CD4-positive, alpha-beta T cell treated with Interleukin-6 at 100 ng/mL for 8 hours (primary cell): ENCODE measurements at places on chromosomes 6 and 20.
A peak's percentile ranks its signal among the peaks of the same experiment; 100 is the strongest.

GRCh38 chr6:136511397-136511796, 38.8 kb downstream of the MAP7 start:
- no peak for DNase-seq

DNA sequence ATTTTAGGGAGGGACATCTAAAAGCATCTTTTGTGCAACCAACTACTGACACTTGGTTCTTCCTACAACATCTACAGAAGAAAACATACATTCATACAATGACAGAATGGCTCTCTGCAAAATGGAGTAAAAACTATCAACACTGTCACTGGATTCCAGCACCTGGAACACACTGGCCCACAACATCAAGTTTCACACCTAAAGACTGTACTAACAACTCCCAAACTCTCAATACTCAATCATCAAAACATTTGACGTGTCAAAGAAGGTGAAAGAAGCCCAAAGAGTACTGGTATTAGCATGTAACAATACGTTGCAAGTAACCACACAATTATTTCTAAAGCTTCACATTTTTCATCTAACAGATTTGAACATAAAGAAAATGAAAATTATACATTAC, 2.1 kb downstream of the CPNE1 start:
- no peak for DNase-seq

DNA sequence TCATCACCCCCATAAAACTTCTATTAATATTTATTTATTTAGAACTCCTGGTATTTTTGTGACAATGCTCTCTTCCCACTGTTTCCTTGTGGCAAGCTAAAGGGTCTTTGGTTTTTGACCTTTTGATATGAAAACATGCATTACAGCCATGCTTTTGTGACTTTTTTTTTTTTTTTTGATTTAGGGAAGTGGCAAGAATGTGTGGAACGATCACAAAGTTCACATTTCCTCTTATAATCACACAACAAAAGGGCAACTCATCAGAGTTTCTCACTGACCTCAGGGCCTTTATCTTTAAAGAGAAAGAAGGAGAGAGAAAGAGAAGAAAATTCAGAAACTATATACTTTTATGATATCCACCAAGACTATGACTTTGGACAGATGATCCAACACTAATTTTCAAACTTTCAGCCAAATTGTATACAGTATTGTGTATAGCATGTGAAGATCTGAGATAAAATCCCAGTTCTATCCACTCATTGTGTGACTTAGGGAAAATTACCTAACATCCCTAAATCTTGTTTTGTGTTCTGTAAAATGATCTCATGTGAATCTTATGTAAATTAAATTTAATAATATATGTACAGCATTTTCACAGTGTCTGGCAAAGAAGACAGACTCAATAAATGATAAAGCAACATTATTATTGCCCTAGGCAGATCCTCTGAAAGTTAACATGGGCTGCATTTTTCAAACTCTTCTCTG, 106.8 kb upstream of the MARCKS start:
- DNase-seq: no peak

DNA sequence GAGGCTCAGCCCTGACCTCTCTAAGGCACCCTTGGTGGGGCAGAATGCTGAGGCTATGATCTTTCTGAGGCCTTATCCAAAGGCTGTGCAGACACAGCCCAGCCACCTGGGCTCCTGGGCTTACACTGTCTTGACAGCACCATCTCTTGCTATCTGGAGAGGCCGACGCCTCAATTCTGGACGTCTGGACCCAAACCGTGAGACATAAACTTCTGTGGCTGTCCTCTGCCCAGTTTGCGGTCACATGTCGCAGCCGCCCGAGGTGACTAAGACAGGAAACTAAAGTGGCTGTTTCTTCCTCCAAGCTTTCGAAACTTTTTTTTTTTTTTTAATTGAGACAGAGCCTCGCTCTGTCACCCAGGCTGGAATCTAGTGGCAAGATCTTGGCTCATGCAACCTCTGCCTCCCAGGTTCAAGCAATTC, 49.3 kb downstream of the PRR18 start:
- peak; percentile 53 for DNase-seq

- no peak for DNase-seq
Observed at GRCh38 chr6:101422251-101422650, 28.7 kb downstream of the GRIK2 start.

- no peak for DNase-seq
Observed at GRCh38 chr20:32444474-32445220, 86.5 kb downstream of the ASXL1 start.

DNA sequence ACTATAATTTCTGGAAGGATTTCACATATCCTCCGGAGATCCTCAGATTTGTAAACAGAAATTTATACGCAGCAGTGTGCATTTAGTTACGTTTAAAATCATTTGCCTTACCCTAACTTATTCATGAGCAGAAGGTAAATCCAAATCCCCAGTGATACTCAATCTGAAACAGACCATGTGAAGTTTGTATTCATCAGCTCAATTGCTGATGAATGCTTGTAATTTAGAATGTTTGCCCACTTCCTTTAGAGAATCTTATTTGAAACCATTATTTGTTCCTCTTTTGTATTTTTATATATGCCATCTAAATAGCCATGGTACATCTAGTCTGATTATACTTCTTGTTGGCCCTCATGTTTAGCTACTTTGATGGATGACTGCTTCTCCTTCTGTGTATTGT, 15.4 kb downstream of the TAAR1 start:
- no peak for DNase-seq

DNA sequence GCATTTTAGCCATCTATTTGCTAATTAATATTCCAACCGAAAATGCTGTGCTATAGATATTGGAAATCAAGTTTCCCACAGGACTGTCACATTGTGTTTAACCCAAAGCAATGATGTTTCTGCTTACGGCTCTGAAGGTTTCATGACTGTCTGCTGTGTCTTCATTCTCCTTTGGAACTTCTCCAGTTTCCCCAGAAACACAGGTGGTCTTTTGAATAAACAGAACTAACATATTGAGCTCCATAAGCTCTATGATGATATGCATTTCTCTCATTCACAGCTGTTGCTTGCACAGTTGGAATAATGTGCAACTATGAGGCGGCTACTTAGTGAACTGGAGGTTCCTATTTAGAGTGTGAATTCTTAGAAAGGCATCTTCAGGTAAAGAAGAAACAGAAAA, 266.0 kb upstream of the ID4 start:
- DNase-seq: no peak

DNA sequence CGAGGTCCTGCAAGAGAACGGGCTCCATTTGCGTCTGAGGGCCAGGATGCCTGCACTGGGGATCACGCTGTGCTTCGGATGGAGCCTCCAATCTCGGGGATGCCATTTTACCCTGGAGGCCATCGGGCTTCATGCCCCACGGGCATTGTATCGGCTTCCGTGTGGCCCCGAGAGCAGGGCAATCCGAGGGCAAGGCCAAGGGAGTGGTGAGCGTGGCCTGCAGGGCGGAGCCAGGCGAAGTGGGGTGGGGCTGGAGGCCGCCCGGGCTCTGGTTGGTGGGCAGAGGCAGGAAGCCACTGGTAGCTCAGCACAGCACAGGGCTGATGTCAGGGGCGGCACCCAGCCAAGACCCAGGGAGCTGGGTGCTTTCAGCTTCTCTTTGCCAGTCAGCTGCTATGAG, 57.5 kb upstream of the BHLHE23 start:
- DNase-seq: no peak

DNA sequence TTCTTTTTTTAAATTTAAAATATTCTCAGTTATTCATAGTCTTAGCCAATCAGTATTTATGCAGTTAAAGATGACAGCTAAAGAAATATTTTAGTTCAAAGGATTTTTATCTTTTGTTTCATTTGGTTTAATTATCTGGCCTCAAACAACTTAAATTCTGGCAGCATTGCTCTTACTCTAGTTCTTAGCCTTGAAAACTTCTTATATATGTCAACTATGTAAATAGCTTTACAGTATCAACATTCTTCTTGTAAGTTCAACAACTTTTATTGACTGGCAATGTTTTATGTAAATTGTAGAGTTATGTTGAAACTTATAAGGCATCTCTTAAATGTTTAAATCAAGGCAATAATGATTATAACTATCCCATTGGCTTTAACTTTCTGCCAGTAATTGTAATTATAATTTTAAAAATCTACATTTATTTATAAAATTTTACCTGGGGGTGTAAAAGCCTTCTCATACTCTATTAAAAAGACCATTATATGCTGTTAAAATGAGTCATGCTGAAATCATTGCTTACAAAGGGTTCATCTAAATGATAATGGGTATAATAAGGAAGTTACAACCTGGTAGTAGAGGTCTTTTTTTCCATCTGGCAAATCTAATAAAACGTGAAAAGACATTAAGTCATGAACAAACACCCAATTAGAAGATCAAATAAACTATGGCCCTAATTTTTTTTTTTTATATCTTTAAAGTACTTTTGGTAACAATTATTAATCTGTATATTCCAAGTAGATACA, 45.8 kb upstream of the FAM184A start:
- DNase-seq: no peak

DNA sequence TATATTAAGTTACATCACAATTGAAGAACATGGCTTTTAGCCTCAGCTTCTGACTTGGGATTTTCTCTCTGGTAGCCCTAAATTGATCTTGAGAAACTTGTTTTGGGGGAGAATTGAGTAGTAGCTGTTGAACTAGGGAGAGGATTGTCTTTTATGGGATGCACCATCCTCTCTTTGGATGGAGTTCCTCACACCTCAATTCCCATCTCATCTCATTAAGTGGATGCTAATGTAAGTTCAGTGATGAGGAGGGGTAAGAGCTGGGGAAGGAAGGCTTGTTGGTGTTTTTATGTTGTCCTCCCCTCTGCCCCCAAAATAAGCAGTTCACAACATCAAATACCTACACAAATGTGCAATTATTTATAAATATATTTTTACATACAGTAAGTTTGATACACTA, 4.0 kb downstream of the GJA1 start:
- no peak for DNase-seq

DNA sequence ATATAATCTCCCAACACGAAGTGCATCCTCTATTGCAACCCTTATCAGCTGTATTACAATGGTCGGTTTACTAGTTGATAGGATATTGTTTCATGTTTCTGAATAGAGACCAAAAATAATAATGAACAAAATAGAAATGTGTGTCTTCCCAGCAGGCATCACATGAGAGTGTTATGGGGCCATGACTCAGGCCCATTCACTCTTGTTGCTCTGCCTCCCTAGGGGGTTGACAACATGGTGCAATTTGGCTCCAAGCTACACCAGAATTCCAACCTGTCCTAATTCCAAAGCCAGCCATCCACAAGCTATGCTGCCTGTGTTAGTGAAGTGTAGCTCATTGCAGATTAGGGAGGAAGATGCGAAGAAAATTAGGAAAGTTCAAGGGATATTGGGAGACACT, 13.1 kb upstream of the SAYSD1 start:
- no peak for DNase-seq

GRCh38 chr6:100453701-100454521, 10.8 kb downstream of the SIM1 start:
- DNase-seq: no peak

GRCh38 chr6:167735084-167735950, 91.4 kb upstream of the AFDN start:
- DNase-seq: no peak

- no peak for DNase-seq
Observed at GRCh38 chr20:54397292-54398140, 77.9 kb upstream of the DOK5 start.

- DNase-seq: no peak
Observed at GRCh38 chr6:101208152-101208551, 185.4 kb upstream of the GRIK2 start.

DNA sequence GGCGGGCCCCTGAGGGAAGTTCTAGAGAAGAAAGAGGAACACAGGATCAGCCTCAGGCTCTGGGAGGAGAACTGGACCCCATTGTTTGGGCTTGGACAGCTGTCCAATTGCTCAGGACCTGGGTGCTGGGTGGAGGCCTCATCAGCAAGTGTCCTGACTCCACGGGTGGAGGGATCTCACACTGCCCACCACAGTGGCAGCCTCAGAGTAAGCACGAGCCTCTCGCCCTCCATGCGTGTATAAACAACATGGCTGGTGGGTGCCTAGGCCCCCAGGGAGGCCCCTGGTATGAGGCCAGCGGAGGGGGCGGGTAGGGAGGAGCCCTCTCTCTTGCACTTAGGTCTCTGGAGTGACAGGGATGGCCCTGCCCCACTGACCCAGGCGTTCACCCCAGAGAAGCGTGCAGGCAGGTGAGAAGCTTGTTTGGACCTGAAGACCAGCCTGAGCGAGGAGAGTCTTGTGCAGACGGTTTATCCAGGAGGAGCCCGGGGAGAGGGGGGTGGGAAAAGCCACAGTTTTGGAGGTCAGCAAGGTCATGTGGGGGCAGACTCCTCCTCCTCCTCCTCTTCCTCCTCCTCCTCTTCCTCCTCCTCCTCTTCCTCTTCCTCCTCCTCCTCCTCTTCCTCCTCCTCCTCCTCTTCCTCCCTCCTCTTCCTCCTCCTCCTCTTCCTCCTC, 41.9 kb upstream of the BHLHE23 start:
- no peak for DNase-seq

DNA sequence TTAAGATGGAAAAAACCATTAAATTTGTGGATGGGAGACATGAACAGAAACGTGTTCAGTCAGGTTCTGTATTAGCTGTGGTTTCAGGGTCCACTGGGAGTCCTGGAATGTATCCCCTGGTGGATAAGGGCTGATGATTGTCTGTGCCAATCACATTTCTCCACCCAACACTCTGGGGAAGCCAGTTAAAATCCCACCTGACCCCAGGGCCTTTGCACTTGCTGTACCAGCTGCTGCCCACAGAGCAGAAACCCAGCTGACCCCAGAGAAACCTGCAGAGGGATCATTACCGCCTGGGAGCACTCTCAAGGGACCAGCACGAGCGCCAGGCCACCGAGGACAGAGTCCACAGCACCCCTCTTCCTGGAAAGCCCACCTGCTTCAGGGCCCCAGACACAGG, 260.7 kb downstream of the PREX1 start:
- no peak for DNase-seq
